ENCODE measurements at places on chromosomes 5 and 9.

DNA sequence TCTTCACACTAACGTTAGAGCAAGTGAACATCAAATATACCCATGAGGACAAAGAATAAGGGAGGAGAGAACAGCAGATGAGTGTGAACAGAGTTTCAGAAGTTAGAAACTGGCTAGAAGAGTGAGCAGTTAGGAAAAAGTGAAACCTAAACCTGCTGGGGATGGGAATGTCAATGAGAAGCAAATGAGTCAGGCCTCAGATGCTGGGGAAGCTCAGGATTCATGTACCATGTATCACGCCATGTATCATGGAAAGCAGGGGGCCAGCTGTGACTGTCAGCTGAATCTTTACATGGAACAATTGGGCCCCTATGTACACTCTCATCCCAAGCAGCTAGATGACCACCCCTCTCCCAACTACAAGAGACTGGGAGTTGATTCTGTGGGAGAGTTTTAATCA, 16.2 kb downstream of the GDF9 start:
- DNase-seq = no peak

GRCh38 chr5:136337788-136338187, 27.6 kb downstream of the TRPC7 start:
- no peak for DNase-seq

DNA sequence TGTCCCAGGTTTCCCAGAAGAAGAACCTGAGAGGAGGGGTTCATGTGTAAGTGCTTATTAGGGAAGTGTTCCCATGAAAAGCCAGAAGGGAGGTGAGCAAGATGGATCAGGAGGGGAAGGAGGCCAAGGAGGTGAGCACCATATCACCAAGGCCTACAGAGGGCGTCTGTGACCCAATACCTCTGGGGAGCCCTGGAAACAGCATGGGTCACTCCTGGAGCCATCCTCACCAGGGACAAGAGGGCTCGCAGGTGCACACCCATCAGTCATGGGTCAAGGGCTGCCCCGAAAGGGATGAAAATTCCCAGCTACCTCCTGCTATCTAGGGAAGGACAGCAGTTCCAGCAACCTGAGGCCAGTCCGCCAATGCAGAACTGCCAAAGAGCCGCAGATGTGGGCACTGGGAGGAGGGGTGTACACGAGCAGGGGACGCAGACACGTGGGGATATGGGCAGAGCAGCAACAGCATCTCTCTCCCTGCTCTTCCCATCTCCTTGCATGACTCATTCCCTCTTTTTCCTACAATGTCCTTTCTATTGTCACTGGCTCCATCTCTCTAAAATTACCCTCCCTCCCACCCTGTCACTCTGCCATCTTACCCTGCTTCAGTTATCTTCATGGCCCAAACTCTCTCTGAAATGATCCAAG, 167.6 kb upstream of the FSTL4 start:
- DNase-seq = no peak

DNA sequence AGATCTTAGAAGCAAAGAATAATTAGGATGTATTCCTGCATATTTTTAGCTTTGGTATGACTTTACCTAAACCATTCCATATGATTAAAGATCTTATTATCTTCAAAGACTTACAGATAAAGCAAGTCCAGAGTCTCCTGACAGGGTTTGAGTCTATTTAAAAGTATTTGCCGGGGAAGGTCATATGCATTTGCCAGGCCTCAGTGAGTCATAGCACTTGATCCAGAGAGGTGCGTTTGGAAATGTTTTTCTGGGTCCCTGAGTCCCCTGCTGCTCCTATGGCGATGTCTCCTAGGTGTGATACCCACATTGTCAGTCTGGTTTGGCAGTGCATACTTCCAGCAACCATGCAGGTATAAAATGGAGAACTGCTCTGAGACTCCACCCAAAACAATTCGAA, 217.0 kb downstream of the FBXL7 start:
- no peak for DNase-seq

GRCh38 chr5:36158144-36158543, 6.2 kb downstream of the SKP2 start:
- no peak for DNase-seq

- no peak for DNase-seq
Measured at GRCh38 chr9:113898151-113898550, 22.0 kb downstream of the ZNF618 start.

DNA sequence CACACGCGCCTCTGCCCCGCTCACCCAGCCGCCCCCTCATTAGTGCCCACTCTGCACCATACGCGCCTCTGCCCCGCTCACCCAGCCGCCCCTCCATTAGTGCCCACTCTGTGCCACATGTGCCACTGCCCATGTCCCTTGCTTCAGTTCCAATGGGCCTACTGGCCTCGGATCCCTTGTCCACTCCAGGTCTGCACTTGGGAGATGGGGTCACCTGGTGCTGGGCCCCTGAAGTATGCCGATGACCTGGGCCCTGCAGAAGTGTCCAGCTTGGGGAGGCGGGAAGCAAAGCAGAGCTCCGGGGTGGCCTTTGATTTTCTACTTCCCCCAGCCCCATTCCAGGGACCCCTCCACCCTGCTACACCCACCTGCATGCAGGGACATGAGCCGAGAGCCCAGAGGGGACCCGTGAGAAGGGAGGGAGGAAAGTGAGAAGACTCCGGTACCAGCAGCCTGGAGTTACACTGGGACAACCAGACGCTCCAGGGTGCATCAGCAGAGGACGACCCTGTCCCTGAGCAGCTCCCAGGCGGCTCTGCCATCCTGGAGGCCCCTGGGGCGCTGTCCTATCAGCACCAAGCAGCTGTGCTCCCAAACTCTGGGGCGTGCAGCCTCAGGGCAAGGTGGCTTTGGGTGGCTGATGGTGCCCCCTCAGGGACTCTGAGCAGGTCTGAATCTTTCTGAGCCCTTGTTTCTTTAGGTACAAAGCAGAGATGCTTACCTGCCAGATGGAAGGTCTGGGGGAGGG, 140.8 kb downstream of the RXRA start:
- DNase-seq = no peak

- DNase-seq = no peak
Measured at GRCh38 chr5:58455066-58455465, 4.8 kb downstream of the PLK2 start.

GRCh38 chr5:82719368-82719767, 357.8 kb downstream of the TMEM167A start:
- no peak for DNase-seq

Measured in stimulated activated naive CD4-positive, alpha-beta T cell treated with Interleukin-2 at 50 U/mL for 16 hours (primary cell).